Gastroesophageal sphincter (tissue), 4 donors: ENCODE measurements at places on chromosomes 2 and 18. TPM values are rescaled to one million over a fixed set of nuclear protein-coding genes. Genes with fewer than 3 reads are reported as not detected.

- ATAC-seq: no peak
These were observed 60.2 kb downstream of the COBLL1 start for GRCh38 chr2:164781394-164781793.

Gene TMEM200C
- total RNA-seq: under 0.01 TPM

- peak; percentile 37 for ATAC-seq
These were observed 67.7 kb downstream of the EPAS1 start for GRCh38 chr2:46364797-46365457.

Gene TRAF3IP1
- total RNA-seq: 28.4 TPM

DNA sequence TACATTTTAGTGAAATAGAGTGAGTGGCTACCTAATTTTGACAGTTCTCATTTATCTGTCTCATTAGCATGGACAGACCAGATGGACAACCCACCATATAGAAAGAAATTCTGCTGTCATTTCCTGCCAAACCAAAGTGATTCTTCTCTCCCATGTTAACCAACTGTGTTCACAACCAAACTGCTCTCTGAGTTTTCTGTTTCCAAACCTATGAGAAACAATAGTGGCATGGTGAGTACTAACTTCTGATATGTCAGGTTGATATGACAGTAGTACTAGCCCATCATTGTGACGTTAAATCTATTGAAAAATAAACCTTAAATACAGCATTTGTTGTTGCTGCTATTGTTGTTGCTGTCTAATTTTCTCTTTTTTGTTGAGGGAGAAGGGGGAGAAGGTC is 72.7 kb downstream of the IKZF2 start:
- ATAC-seq: no peak

DNA sequence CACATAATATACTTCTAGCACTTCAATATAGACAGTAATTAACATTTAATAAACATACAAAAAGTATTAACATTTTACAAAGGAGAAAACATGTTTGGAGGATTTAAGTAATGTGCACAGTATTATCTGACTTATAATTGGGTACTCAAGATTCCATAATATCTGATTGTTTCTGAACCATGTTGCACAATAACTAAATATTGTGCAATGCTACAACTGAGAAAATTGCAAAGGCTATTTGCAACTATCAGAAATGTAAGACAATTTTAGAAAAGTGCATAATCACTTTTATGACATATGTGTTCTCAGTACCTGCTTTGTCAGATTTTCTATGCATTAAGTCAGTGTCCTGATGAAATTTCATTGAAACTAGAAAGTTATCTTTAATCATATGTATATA is 934.6 kb downstream of the SOCS6 start:
- no peak for ATAC-seq

Gene LYG2
- not detected for total RNA-seq

Gene NAT8
- not detected for total RNA-seq

- no peak for ATAC-seq
These were observed 93.5 kb downstream of the OSBPL6 start for GRCh38 chr2:178287652-178288344.

GRCh38 chr18:9199681-9200080 is 63.1 kb downstream of the ANKRD12 start:
- no peak for ATAC-seq

- no peak for ATAC-seq
These were observed 32.2 kb downstream of the KIF1A start for GRCh38 chr2:240787521-240788472.

GRCh38 chr2:86807468-86808275 is 17.0 kb upstream of the CD8A start:
- peak; percentile 24 for ATAC-seq

DNA sequence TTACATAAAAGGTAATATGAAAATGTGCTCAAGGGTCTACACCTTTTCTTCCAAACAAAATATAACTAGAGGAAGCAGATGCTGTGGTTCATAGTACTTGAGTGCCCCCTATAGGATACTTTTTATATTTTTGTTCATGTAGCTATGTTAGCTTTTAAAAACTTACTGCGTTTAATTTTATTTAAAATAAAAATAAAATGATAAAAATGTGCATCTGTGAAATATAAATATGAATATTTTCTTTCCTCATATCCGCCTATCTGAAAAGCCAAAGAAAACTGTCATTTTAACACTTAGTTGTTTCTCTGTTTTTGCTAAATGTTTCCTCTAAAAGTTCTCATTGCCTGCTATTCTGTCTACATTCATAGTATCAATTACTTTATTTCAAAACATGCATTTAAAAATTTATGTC is 9.6 kb upstream of the LRP1B start:
- no peak for ATAC-seq

GRCh38 chr2:102523651-102524050 is 50.6 kb downstream of the SLC9A4 start:
- ATAC-seq: no peak

- no peak for ATAC-seq
These were observed 187.4 kb downstream of the RDH14 start for GRCh38 chr2:18373081-18373480.

DNA sequence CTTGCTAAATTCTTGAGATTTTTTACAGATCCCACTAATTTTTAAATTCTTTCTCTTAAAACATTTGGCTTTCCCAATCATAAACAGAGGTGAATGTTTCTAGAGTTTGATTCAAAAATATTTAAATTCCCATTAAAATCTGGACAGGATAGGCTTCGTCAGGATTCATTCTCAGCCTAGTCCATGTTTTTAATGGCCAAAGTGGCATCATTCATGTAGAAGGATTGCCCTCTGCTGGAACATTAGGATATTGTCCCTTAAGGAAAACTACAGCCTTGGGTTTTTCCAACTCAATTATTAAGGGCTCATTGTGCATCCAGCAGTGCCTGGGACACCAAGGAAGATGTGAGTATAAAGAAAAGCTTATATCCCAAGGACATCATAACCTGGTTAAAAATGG is 71.7 kb downstream of the TPGS2 start:
- ATAC-seq: peak; percentile 61

Gene SAP130
- total RNA-seq: 10.8 TPM

- no peak for ATAC-seq
These were observed 210.6 kb downstream of the CAMKMT start for GRCh38 chr2:44572196-44572900.

Gene SOX11
- total RNA-seq: 0.87 TPM

DNA sequence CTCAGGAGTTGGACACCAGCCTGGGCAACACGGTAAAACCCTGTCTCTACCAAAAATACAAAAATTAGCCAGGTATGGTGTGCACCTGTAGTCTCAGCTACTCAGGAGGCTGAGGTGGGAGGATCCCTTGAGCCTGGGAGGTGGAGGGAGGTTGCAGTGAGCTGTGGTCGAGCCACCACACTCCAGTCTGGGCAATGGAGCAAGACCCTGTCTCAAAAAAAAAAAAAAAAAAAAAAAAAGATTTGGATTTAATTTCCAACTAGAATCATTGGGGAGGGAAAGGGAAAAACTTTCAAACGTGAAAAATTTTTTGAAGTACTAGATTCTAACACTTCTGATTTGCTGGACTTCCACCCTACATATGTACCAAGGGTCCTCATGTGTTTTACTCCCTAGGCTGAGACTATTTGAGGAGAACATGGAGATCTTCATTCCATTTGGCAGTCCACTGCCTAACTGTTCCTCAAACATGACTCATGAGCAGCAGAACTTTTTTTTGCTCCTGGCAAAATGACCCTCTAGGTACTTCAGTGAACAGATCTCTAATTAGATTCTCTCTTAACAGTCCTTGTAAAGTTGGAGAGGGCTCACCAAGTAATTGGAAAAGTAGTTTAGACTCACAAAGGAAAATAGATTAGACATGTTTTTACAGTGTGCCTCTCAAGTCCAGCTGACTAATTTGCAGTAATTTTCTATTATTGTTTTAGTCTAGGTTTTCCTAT is 267.6 kb downstream of the METTL4 start:
- no peak for ATAC-seq

Gene DOK6
- 2.6 TPM for total RNA-seq

GRCh38 chr2:235116885-235117492 is 165.2 kb downstream of the SH3BP4 start:
- ATAC-seq: no peak

- ATAC-seq: peak; percentile 84
These were observed 91.9 kb downstream of the PPP1R1C start for GRCh38 chr2:182077448-182078142.

DNA sequence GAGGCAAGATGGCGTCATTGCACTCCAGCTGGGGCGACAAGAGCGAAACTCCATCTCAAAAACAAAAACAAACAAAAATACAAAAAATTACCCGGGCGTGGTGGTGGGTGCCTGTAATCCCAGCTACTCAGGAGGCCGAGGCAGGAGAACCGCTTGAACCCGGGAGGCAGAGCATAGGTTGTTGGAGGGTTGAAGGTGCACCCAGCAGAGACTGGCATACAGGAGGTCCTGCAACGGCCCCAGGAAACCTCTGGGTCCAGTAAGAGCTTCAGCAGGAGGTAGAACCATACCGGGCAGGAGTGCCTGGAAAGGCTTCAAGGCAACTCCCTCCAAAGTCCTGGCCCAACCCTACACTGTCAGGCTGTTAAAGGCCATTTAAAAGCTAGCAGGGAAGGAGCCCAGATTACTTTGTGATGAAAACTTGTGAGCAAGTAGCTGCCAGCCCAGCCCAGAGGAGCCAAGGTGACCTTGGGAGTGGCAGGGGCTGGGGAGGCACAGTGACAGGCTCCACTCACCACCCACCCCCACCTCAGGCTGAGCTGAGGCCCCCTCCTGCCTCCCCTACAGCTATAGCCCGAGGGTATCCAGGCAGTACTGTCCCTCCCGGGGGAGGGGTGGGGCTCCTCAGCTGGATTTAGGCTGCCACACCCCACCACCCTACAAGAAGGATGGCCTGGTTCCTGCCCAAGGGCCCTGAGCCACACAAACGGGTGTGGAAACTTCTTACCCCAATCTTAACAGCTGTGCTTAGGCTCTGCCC is 28.1 kb downstream of the TFCP2L1 start:
- ATAC-seq: no peak

DNA sequence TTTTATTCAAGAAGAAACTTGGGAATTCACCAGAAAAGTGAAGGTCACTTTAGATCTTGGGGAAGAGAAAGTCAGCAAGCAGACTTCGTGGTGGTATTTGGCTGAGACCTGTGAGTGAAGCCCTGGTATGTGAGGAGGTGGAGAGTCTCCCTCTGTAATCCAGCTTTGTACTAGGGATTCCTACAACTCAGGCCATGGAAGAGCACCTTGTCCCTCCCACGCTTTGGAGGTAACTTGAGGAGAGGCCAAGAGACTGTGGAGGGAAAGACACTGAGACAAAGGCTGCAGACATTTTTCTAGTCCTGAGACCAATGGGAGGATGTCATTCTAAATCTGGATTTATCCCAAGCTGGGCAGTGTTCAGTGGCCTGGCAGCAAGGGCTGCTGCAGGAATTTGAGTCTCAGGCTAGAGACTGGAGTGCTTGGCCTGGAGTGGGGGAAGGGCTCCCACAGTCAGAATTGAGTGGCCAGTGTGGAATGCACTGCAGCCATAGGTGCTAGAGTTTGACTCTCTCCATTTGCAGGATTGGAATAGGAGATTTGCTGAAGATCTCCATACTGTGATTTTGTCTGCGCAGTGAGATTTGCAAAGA is 219.0 kb downstream of the ACTR3 start:
- no peak for ATAC-seq

Gene COL4A3
- total RNA-seq: 8.9 TPM

Gene UGT1A5
- total RNA-seq: not detected

Gene PKDCC
- 193 TPM for total RNA-seq

Gene HAUS1
- total RNA-seq: 34.7 TPM

DNA sequence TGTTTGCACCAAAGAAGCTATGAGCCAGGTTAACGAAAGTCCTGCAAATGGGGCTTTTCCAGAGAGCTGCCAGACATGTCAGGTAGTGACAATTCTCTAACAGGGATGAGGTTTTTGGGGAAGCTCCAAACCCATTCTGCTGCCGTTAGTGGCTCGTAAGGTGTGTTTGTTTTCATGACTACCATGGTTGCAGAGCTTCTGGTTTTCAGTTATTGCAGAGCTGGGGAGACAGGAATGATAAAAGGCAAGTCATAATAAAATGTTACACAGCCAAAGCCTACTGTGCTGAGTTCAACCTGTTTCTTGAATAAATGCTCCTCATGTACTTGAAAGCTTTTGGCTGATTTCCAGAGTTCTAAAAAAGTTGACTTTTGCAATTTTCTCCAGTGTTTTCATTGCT is 209.2 kb upstream of the STK17B start:
- ATAC-seq: no peak

DNA sequence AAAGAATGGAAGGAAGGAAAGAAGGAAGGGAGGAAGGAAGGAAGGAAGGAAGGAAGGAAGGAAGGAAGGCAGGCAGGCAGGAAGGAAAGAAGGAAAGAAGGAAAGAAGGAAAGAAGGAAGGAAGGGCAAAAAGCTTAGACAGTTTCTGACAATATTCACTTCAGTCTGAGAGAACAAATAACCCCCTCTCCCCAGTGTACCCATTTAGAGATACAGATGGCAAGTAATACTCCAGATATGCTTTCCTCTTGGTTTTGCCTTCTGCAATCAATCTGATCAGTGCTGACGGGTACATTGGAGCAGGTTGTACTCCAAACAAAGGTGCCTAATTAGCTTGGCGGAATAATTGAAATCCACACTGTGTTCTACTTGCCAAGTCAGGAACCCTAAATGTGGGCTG is 534.6 kb upstream of the TMEFF2 start:
- ATAC-seq: no peak

DNA sequence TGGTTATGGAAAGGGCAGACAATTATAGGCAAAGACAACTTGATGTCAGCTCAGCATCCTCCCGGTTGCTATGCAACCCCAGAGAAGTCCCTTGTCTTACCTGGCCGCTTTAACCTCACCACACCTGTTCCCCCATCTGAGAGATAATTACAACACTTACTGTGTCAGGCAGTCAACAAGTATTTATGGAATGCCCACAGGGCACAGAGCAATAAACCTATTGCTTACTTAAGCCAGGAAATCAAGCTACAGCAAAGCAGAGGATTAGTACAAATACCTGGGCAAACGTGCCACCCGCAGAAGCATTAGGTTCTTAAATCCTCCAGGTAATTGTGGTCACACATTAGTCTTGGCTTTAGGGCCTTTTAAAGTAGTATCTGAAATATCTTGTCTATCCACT is 320.4 kb upstream of the REV1 start:
- no peak for ATAC-seq

GRCh38 chr2:171287036-171287571 is 126.4 kb upstream of the TLK1 start:
- ATAC-seq: no peak

DNA sequence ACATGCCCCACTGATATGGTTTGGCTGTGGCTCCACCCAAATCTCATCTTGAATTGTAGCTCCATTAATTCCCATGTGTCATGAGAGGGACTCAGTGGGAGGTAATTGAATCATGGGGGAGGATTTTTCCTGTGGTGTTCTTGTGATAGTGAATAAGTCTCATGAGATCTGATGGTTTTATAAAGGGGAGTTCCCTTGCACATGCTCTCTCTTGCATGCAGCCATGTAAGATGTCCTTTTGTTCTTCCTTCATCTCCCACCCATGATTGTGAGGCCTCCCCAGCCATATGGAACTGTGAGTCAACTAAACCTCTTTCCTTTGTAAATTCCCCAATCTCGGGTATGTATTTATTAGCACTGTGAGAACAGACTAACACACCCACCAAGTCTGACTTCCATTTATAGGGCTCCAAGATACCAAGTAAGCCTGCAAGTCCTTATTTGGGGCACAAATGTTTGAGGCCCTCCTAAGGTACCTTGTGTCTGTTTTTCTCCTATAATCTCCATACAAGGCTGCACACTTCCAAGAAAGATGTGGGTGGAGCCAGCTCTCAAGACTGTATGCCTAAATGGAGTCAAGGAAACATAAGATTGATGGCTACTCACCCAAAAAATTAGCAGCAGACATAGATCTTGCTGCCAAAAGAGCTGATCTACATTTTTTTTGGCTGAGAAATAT is 364.7 kb downstream of the TXNL1 start:
- no peak for ATAC-seq
